ENCODE measurements at places on chromosomes 1 and 21. TPM values are rescaled to one million over a fixed set of nuclear protein-coding genes. Genes with fewer than 3 reads are reported as not detected.

GRCh38 chr1:32240140-32240951 is 6.7 kb upstream of the FAM167B start:
- DNase-seq: peak; percentile 76

DNA sequence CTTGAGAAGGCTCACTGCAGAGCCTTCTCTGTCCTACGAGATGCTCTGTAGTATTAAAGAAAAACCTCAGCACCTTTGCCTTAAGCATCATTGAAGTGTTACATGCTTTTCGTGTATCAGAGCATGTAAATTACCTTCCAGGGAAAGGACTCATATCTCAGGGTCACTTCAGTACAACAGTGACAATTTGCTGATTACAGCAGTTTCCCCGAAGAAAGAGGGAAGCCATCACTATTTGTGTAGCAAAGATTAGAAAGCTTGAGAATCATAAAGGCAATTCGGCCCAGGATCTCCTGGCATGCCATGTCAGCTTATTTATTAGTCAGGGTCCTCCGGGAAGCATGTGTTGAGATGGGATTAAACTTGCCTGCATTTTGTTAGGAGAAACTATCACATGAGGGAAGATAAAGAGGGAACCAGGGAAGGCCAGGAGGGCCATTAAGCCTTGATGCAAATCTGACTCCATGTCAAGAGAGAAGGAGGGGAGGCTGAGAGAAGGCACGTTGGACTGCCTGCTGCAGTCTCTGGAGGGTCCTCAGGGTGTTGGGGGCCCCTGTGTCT is 55.2 kb upstream of the KCNJ6 start:
- DNase-seq: no peak

GRCh38 chr1:85411567-85412305 is 53.2 kb downstream of the DDAH1 start:
- DNase-seq: no peak

GRCh38 chr1:182595641-182596240 is 6.7 kb upstream of the RNASEL start:
- peak; percentile 40 for DNase-seq

The TMEM125 gene
- 18.3 TPM for total RNA-seq

The CENPS gene
- 21.8 TPM for total RNA-seq

- peak; percentile 14 for DNase-seq
Observed at GRCh38 chr1:118185084-118185832, at the start of gene SPAG17. TSS of gene SPAG17 (minus strand) at chr1:118185228. CDS start at chr1:118185157, 71 bp downstream.

DNA sequence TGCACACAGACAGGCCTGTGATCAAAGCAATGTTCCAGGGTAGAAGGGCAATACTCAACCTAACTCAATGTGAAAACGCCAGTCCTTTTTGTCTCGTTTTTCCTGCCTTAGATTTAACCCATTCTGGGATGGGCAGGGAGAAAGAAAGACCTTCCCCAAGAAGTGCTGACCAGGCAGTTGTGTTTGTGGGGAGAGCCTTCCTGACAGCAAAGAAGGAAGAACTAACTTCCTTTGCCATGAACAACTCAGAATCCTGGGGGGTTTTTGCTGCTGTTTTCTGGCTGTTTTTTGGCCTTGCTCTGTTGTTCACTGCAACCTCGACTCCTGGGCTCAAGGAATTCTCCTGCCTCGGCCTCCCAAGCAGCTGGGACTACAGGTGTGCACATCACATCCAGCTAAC is 112.0 kb upstream of the RAB4A start:
- no peak for DNase-seq

DNA sequence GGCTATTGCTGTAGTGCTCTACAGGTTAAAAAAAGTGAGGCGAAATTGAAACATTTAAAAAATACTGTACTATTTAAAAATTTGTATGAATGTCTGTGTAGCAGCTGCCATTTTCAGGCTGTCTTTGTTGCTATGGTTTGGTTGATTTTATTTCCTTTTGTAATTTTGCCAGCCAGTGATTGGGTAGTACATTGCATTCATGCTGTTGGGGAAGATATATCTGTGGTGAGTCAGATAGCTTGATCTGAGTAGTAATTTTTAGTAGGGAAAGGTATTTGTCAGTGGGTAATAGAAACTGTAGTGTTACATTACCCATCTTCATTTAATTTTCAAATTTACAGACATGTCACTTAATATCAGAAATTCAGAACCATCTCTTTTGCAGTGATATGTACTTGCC is 15.0 kb downstream of the NFIA start:
- DNase-seq: no peak

The TNN gene
- 0.05 TPM for total RNA-seq

DNA sequence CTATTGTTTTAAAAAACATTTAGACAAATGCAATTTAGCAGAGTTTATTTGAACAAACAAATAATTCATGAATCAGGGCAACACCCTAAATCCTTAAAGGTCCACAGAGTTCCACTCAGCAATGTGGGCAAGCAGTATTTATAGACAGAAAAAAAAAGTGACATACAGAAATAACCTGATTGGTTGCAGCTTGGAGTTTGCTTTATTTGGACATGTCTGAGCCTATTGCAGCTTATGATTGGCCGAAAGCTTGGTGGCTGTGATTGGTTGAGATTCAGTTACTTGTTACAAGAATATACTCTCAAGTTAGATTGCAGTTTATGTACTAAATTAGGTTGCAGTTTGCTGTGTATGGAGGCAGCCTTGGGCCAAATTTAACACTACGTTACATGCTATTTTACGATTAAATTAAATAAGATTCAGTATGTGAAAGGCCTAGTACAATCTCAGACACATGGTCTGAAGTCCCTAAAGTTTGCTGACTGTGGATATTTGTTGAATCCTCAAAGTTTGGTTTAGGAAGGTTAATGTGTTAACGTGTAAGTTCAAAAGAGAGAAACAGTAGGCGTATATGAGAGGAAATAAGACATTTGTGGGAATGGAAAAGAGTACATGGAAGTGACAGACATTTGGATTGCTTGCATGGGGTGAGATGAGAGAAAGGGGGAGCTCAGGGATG is 6.9 kb upstream of the CAMSAP2 start:
- no peak for DNase-seq

DNA sequence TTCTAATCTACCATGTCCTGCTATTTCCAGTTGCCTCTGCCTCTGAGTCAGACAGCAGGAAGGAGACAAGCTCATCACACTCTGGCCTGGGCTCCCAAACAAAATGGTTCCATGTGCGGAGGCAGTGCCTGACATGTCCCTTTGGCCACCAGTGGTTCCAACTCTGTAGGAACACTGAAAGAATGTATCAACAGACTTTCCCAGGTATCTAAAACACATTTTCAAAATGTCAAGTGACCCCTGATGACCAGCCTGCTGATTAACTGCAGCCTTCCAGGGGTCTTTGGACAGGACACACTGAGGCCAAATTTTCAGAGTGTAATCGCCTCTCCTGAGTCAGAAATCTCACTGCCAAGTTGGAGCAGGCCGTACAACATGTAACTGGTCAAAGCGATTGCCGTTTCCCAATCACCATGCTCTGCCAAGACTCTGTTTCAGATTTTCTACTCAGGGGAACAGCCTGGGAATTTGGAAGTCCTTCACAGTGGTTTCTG is 172.7 kb downstream of the TPR start:
- no peak for DNase-seq

DNA sequence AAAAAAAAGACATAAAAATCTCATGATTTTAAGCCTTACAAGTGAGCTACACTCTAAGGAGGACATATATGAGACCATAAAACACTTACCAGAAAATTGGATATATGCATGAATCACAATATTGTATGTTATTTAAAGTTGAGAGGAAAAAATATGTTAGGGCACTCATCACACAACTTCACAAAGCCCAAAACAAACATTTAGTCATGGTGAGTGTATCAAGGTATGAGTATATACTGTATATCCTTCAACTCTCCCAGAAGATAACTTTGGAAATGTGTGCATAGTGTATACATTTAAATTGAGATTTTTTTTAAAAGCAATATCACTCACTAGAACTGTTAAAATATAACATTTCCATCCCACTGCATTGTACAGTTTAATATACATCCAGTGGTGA is 259.3 kb downstream of the SRGAP2C start:
- DNase-seq: no peak

DNA sequence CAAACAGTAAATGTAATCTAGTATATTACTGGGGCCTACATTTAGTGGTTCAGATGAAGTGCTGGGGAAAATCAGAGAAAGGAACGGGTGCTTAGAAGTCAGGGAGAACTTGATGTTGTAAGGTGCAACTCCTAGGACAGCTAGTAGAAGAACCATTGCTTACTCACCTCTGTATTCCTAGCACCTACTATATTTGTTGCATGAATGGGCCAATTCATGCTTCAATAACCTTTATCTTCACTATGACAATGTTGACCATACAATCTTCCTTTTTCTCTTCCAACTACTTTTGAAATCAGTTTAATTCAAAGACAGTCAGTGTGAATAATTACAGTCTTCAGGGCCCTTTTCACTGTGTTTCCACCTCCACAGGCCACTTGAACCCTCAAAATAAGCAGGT is 125.0 kb upstream of the DMRTA2 start:
- DNase-seq: no peak

GRCh38 chr1:32122151-32122550 is 14.3 kb downstream of the KPNA6 start:
- DNase-seq: no peak

DNA sequence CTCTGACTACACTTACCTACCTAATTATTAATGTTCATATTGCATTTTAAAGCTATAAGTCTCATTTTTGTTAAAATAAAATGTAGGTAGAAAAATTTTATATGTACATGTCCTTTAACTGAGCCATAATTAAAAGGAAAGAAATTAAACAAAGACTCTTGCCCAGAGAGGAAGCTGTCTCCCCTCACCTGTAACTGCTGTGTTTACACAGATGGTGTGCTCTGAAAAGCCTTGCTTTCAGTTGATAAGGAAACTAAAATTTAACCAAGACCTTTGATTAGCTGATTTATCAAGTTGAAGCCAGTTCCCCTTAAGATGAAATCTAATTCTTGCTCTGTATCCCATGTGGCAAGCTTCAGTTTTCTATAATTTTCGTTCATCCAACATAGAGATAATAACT is 213.5 kb downstream of the LYPLAL1 start:
- DNase-seq: no peak

GRCh38 chr1:29506678-29507225 is 270.4 kb downstream of the PTPRU start:
- DNase-seq: no peak

The LIN28A gene
- not detected for total RNA-seq

The MIXL1 gene
- total RNA-seq: not detected

The MROH9 gene
- total RNA-seq: not detected

- DNase-seq: no peak
Observed at GRCh38 chr1:116099919-116100318, 11.3 kb upstream of the MAB21L3 start.

GRCh38 chr1:69523461-69523860 is 44.3 kb upstream of the LRRC7 start:
- DNase-seq: no peak

GRCh38 chr1:235017191-235017590 is 111.4 kb downstream of the TOMM20 start:
- DNase-seq: no peak

DNA sequence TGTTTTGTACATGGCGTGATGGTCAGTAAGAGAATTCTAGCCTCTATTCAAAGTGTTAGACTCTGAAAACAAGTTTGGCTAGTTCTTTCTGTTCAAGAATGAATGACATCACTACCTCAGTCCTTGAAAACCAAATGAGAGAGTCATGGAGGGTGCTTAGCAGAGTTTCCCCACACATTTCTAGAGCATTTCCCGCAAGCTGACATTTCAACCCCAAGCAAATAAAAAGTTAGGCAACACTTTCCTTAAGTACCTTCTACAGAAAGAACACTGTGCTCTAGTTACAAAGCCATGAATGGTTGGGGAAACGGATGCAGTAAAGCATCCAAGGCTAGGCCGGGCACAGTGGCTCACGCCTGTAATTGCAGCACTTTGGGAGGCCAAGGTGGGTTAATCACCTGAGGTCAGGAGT is 47.9 kb upstream of the SLC44A3 start:
- DNase-seq: no peak

The S100A14 gene
- 25.0 TPM for total RNA-seq

The PIGR gene
- 91.7 TPM for total RNA-seq

GRCh38 chr1:207831517-207832327 is 79.2 kb downstream of the CD34 start:
- DNase-seq: no peak

- DNase-seq: no peak
Observed at GRCh38 chr21:37870221-37870620, 46.0 kb downstream of the KCNJ6 start.

GRCh38 chr1:172135076-172135672 is 285.3 kb upstream of the C1orf105 start:
- DNase-seq: no peak

DNA sequence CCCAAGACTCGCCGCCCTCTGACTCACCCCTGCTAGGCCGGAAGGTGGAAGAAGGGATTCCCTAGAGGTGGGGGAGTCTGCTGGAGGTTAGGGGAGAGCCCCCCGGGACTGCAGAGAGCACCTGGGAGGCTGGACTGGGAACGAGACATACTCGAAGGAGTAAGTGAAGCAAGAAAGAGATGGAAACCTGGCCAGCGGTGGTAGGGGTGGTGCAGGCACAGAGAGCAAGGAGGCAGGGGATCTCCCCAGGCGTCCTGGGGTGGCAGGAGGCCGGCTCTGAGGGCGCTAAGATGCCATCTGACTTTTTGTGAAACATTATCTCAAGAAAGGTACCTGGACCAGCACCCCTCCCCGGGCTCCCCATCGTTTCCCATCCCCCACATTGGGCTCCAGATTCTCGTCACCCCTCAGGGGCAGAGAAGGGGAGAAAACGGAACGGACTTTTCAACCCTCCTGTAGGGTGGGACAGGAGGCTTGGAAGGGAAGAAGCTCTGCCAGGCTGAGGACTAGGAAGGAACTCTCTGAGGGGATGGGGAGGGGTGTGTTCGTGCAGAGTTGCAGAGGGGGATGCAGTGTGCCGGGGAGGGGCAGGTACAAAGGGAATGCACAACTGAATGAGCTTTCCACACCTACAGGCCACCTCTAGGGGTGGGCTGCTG is 708 bp downstream of the CHRNB2 start:
- DNase-seq: no peak

The EVI5 gene
- total RNA-seq: 22.2 TPM

The BEND5 gene
- total RNA-seq: 5.2 TPM

- no peak for DNase-seq
Observed at GRCh38 chr1:233016798-233017197, 66.4 kb downstream of the NTPCR start.

The LSM10 gene
- total RNA-seq: 36.8 TPM

- peak; percentile 66 for DNase-seq
Observed at GRCh38 chr1:26363549-26364448, 8.8 kb downstream of the ZNF683 start.

The FAM177B gene
- 0.23 TPM for total RNA-seq

GRCh38 chr1:48092401-48092800 is 95.2 kb upstream of the TRABD2B start:
- DNase-seq: no peak

DNA sequence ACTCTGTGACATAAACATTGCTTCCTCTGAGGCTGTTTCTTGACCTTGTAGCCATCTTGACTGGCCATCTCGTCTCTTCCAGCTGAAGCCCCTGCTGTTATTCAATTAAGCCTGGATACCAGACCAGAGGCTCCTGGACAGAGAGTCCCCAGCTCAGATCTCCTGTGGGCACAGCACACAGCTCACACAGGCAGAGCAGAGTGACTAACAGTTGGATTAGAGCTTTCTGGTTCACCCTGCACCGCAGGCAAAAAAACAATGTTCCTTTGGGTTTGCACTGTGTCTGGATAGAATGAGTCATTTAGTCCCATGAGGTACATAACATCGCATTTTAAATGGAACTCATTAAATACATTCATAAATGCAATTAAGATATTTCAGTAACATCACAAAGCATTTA is 33.4 kb upstream of the USH2A start:
- peak; percentile 14 for DNase-seq

GRCh38 chr1:165339164-165339563 is 17.4 kb downstream of the LMX1A start:
- DNase-seq: no peak
